ENCODE measurements at places on chromosomes 6 and 20. TPM values are rescaled to one million over a fixed set of nuclear protein-coding genes. Genes with fewer than 3 reads are reported as not detected.

GRCh38 chr6:152625213-152625612 lies 11.9 kb downstream of the SYNE1 start:
- no peak for DNase-seq

- no peak for DNase-seq
These were observed 210.1 kb upstream of the HDDC2 start for GRCh38 chr6:125511809-125512396.

GRCh38 chr20:57735831-57736737 lies 26.3 kb upstream of the PMEPA1 start:
- no peak for DNase-seq

DNA sequence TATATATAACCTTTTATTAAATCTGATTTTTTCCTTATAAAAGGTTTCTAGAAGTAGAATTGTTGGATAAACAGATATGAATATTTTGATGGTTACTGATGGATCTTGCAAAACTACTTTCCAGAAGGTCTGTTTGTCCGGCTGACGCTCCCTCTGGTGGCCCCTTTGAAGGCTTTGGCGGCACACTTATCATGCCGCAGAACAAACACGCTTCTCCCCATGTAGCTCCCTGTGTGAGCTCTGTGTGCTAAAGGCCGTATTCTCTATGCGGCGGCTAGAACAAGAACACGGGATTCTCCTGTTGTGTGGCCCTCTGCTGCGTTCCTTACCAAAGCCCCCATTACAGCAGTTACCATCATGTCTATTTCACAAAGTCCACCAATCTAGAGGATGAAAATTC lies 30.0 kb downstream of the PPP1R3G start:
- peak; percentile 72 for DNase-seq

DNA sequence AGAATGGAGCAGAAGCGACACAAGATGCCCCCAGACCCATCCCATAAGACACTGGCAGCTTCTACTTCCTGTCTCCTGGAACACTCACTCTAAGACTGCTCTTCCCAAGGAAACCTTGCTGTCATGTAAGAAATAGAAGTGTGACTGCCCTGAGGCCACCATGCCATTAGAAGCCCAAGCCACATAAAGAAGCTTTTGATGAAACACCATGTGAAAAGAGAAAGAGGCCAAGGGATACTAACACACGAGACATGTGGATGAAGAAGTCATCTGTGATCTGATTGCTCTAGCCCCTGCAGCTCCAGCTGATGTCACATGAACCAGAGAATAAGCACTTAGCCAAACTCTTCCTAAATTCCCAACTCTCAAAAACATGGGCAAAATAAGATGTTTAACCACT lies 117.9 kb upstream of the PCSK2 start:
- no peak for DNase-seq

DNA sequence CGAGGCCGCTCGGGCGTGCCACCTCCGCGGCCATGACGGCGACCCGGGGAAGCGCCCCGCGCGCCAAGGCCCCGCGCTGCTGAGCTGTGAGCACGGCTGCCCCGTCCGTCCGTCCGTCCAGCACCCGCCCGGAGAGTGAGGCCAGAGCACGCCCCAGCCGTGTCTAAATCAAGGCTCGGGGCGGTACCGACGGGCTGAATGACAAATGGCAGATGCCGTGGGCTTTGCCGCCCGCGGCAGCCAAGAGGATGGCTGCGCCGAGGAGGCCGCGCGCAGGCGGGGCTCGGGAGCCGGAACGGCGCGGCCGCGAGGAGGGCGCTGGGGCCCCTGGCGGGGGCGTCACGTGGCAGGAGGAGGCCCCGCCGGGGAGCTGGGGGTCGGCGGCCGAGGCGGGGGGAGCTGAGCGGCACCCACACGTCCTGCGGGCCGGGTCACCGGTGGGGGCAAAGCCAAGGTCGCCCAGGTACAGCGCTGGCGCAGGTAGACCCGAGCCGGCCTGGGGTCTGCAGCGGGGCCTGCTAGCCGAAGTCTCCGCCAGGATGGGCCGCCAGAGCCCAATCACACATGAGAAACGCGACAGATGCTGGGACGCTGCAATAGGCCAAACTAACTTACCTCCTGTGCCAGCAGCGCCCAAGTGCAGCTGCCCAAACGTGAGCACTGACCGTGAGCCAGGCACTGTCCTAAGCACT lies at the start of gene PLAGL1:
Gene PLAGL1, minus strand, starts transcription at position 140 of the 692 bp plus-strand sequence. CDS start 60,123 bp downstream, outside the sequence.
- no peak for DNase-seq

- no peak for DNase-seq
These were observed 94.6 kb downstream of the LRRC1 start for GRCh38 chr6:53889365-53889764.

- DNase-seq: no peak
These were observed 331.2 kb downstream of the QKI start for GRCh38 chr6:163745536-163746400.

GRCh38 chr6:113526553-113526952 lies 330.6 kb upstream of the MARCKS start:
- DNase-seq: no peak

GRCh38 chr6:5942591-5942990 lies 64.1 kb downstream of the NRN1 start:
- no peak for DNase-seq

- no peak for DNase-seq
These were observed 78.1 kb upstream of the RIN2 start for GRCh38 chr20:19679900-19680495.

DNA sequence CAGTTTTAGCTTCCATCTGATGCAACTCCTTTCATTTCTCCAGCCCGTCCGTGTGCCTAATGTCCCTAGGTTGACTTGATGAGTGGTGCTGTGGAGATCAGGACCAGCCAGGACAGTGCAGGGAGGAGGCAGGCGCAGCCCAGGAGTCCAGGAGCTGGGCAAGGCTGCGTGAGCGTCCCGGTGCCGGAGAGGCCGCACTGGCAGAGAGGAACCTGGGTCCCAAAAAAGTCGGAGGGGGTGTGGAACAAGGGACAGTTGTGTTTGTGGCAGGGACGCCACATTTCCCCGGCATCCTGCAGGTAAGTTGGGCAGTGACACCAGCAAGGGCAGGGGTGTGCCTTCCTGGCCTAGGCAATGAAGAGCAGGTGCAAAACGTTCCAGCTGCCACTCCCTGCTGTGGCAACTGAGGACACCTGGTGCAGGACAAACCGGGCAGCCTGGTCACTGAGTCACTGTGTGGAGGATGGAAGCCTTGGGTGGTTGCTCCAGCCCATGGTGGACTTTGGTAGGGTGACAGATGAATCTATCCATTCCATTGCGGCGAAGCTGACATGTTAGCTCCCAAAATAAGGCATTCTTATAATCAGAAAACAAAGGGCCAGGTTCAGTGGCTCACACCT lies 53.2 kb downstream of the RAMACL start:
- no peak for DNase-seq

GRCh38 chr6:132198896-132199295 lies 202.4 kb downstream of the MOXD1 start:
- DNase-seq: no peak

GRCh38 chr6:133001040-133001565 lies 186.7 kb downstream of the RPS12 start:
- DNase-seq: peak; percentile 19

- no peak for DNase-seq
These were observed 366.2 kb downstream of the TFAP2A start for GRCh38 chr6:10048370-10049297.

DNA sequence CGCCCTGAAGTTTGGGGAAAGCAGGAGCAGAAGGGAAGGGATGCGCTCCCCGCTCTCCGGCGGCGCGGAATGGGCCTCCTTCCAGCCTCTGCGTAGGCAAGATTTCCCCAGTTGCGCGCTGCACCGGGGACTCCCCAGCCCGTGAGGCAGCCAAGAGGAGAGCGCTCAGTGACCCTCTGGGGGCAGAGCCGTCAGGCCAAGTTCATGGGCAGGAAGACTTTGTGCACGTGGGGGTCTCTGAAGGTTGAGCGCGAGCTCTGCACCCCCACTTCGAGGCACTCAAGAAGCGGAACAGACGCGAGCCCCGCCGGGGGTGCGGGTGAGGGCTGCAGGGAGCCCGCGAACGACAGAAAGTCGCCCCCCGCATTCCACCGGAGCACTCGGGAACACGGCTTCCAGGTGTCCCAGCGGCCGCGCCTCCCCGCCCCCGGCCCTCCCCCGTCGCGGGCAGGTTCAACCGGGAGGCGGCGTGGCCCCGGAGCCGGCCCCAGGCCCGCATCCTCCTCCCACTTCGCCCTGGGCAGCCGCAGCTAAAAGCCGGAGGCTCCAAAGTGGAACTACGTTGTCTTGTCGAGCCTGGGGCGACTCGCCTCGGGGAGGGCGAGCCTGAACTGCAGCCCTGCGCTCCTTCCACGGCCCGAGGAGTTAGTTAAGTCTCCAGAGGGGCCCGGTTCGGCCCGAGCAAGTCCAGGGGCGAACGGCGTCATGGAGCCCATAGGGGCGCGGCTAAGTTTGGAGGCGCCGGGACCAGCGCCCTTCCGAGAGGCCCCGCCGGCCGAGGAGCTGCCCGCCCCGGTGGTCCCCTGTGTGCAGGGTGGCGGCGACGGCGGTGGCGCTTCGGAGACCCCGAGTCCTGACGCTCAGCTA lies at the start of gene PPP1R3G:
Gene PPP1R3G, plus strand, starts transcription at position 561 of the 867 bp plus-strand sequence. Its CDS starts 145 bp downstream, at position 706.
- DNase-seq: no peak

- DNase-seq: no peak
These were observed 41.3 kb downstream of the CPXM1 start for GRCh38 chr20:2759143-2759542.

DNA sequence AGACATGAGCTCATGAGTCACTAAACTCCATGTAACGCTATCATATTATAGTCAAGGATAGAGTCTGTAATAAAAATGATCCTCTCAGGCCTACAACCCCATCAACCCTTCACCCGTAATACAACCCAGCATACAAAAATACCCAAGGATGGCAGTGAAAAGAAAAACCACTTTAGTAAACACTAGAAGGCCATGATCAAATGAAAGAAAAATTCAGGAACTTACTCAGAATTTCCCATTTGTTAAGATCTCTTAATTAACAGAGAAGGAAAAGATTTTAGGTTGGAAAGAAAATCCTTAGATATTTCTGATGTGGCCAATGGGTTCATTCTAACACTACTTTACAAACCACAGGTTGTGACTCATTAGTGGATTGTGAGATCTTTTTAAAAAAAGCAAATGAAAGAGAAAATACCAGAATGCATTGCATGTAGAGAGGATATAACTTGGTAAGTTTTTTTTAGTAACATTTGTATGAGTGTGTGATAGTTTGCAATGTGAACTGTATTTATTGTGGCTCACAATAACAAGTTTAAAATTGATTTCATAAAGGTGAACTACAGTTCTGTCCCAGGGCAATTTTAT lies 8.0 kb upstream of the UBE2J1 start:
- DNase-seq: no peak

DNA sequence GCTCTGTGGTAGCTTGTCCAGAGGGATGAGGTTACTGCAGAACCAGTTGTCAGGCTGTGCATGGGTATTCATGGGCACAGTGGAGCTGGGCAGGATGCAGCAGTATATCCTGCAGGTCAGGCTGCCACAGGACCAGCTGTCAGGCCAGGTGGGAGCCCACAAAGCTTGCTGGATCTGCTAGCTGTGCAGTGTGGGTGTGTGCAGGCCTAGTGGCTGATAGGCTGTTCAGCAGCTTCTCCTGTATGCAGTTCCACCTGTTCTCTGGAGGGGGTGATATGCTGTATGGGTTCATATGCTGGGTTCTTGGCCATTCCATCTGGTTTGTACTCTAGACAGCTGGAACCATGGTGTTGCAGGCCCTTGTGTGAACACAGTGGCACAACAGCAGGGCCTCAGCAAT lies 40.6 kb upstream of the TPD52L1 start:
- no peak for DNase-seq

DNA sequence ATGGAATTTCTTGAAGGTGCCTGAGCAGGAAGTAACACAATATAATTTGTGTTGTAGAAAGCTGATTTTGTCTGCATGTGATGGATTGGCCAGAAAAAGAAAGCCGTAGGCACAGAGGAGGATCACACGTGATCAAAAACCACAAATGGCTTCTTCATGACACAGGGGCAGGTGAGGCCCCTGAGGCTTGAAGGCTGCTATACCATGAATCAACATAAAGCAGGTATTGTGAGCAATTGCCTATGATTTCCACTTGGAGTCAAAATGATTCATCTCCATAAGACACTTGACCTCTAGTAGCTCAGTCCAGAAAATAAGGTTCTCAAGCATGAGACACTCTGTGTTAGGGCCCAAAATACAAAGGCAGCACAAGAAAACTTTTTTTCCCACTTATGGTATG lies 42.4 kb upstream of the EYA4 start:
- no peak for DNase-seq

DNA sequence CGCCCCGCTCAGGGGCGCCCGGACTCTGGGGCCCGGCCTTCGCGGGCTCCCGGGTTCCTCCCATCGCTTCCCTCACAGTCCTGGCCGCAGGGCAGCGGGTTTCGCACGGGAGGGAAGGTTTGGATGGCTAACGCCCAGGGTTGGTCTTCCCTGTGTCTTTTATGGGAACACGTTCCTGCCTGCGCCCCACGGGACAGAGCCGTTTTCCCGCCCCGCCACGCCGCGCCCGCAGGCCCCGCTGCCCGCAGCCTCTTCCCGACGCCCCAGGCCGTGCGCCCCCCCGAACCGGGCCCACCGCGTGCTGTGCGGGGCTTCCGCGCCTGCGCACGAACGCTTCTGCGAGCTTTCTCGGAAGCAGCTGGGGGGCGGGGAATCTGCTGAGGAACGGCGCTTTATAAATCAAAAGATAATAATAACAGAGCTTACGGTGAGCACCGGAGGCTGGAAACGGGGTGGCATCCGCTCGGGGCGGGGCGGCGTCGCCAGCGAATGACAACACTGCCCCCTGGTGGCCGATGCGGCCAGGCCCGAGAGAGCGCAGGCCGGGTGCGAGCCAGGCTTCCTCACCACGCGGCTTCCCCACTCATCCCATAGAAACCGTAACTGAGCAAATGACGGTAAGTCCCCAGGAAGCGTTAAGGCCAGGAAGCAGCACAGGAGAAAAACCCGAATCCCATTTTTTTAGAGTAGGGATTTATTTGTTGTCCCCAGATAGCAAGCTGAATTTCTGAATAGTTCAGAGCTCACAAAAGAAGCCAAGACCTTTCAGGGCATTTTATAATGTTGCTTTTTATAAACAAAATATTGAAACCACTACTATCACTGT lies 116.4 kb downstream of the MYLK4 start:
- DNase-seq: peak; percentile 51

DNA sequence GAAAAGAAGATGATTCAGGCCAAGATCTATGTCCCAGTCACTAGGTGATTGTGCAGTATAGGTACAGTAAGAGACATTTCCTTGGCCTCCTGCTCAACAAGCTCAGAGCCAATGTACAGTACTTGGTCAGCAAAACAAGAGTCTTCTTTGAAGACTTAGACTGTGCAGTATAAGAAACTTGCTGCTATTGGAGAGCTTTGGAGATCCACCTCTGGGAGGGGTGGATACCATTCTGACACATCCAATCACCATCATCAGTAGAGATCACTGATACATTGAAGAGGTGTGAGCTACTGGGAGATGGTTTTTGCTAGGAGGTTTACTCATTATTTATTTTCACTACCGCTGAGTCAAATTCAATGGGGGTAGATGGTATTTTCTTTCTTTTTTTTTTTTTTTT lies 77.5 kb downstream of the UST start:
- DNase-seq: no peak

GRCh38 chr20:7985916-7986315 lies 33.6 kb downstream of the TMX4 start:
- DNase-seq: no peak

The CNKSR3 gene
- total RNA-seq: 0.73 TPM

The CAGE1 gene
- 0.16 TPM for total RNA-seq

The PRRC2A gene
- 172 TPM for total RNA-seq

The ADGB gene
- total RNA-seq: not detected

The TCF21 gene
- total RNA-seq: 0.37 TPM

The FAM209A gene
- total RNA-seq: 0.83 TPM

The RPS18 gene
- total RNA-seq: 3,486 TPM

The ADISSP gene
- total RNA-seq: 137 TPM

The TOX2 gene
- 0.18 TPM for total RNA-seq

The RCAN2 gene
- not detected for total RNA-seq

The TEAD3 gene
- 25.7 TPM for total RNA-seq

The EHMT2 gene
- total RNA-seq: 98.5 TPM

The CLIC5 gene
- 7.4 TPM for total RNA-seq
